Stomach (tissue), 19 donors: ENCODE measurements at places on chromosomes 5 and 9. TPM values are rescaled to one million over a fixed set of nuclear protein-coding genes. Genes with fewer than 3 reads are reported as not detected.

DNA sequence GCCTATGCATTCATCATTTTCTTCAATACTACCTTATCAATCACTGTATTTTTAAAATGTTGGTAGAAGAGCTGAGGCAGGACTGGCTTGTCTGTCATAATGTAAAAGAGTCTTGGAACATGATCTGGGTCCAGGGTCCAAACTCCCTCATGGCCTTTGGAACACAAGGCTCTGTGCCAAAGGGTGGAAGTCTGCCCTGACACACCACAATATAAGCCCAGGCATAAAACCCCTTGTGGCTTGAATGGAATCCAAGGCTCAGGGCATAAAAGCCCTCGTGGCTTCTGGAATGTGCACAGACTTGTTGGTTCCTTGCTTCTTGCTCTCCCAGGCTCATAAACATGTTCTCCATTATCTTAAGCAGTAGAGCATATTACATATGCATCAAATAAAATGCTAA lies 48.0 kb downstream of the GABRB2 start:
- H3K4me3 ChIP-seq: no peak overlapping the region
- H3K27ac ChIP-seq: no peak overlapping the region
- no peaks in the 10 kb centered on the region for H3K4me1 ChIP-seq
- H3K36me3 ChIP-seq: no peaks in the 10 kb centered on the region
- DNase-seq: no peak

STC2 gene
- total RNA-seq: 2.4 TPM

SMIM3 gene
- total RNA-seq: 9.9 TPM

- H3K36me3 ChIP-seq: no peaks in the 10 kb centered on the region
- no peak for DNase-seq
- H3K4me1 ChIP-seq: no peaks in the 10 kb centered on the region
- H3K27ac ChIP-seq: no peak overlapping the region
- no peaks in the 10 kb centered on the region for H3K27me3 ChIP-seq
- H3K4me3 ChIP-seq: no peak overlapping the region
Observed at GRCh38 chr5:74064911-74065310, 438.9 kb downstream of the ARHGEF28 start.

GRCh38 chr5:124310453-124310852 lies 436.0 kb downstream of the ZNF608 start:
- H3K4me1 ChIP-seq: peaks cover 12% of the 10 kb centered on the region
- no peak overlapping the region for H3K4me3 ChIP-seq
- peak; percentile 52 for DNase-seq

DNA sequence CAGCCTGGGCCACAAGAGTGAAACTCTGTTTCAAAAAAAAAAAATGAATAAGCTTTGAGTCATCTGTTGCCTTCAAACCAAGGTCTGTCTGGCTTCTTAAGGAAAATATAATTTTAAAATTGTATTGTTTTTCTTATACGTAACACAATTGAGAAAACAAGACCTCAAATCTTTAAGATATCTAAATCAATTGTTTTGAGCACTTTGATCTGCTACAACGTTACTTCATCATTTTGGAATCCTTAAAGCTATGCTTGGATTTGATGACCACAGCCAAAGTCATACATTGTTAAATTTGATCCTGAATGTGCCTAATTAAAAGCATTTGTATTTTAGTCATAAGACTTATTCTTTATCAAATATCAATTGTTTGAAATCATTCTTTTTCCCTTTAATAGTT lies 37.7 kb upstream of the VCAN start:
- no peaks in the 10 kb centered on the region for H3K27me3 ChIP-seq
- H3K36me3 ChIP-seq: no peaks in the 10 kb centered on the region

GRCh38 chr9:8287501-8287900 lies 487.9 kb upstream of the DMAC1 start:
- peak overlapping the region; percentile 21 for H3K27ac ChIP-seq
- H3K4me3 ChIP-seq: no peak overlapping the region
- no peak for DNase-seq
- no peaks in the 10 kb centered on the region for H3K36me3 ChIP-seq
- H3K4me1 ChIP-seq: peaks cover 22% of the 10 kb centered on the region

DNA sequence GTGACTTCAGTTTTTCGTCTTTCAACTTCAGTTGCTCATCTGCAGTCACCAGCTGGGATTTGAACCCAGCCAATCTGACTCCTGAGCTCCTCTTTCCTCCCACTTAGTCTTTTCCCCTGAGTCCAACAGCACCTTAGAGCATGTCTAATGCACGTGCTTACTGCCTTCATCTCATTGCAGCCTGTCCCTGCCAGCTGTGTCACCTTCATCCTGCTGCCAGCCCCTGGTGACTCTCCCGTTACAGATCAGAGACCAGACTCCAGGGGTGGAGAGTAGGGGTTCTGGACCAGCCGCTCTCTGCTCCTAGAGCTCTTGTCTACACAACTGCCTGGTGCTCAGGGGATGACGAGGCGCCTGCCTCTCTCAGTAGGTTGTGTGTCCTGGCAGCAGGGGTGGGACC lies 132.9 kb upstream of the LMX1B start:
- H3K4me3 ChIP-seq: no peak overlapping the region
- H3K4me1 ChIP-seq: no peaks in the 10 kb centered on the region
- no peak overlapping the region for H3K27ac ChIP-seq
- no peaks in the 10 kb centered on the region for H3K27me3 ChIP-seq
